Nasal cavity respiratory epithelium epithelial cell of viscerocranial mucosa (primary cell): ENCODE measurements at places on chromosomes 1 and 21. TPM values are rescaled to one million over a fixed set of nuclear protein-coding genes. Genes with fewer than 3 reads are reported as not detected.

Gene IL19
- not detected in 2 replicates for total RNA-seq

Gene CD2
- not detected in 2 replicates for total RNA-seq

Gene PAPPA2
- total RNA-seq, result 2.4 and 5.5 TPM in 2 replicates

Gene ABCB10
- total RNA-seq, result 14.0 and 17.5 TPM in 2 replicates

Gene TDRD10
- not detected in 2 replicates for total RNA-seq

Gene PDC
- total RNA-seq, result not detected in 2 replicates

Gene PIGR
- total RNA-seq, result 1.7 and 14.5 TPM in 2 replicates

Gene OPTC
- not detected in 2 replicates for total RNA-seq

Gene C1orf116
- 33.2 and 37.3 TPM in 2 replicates for total RNA-seq

Gene PGLYRP3
- 2.4 and 4.7 TPM in 2 replicates for total RNA-seq

Gene DYNLT4
- 0.14 and 0.34 TPM in 2 replicates for total RNA-seq

Gene CR1L
- not detected in 2 replicates for total RNA-seq

Gene ZNF648
- total RNA-seq, result 0.21 TPM in 1 of 2 replicates, not detected in the other

Gene TSNAX
- total RNA-seq, result 31.8 and 32.5 TPM in 2 replicates

Gene SHISA4
- 3.4 and 4.0 TPM in 2 replicates for total RNA-seq

Gene OR2L13
- total RNA-seq, result not detected in 2 replicates

Gene TFF2
- not detected in 2 replicates for total RNA-seq

Gene SEMA4A
- total RNA-seq, result 3.8 and 11.9 TPM in 2 replicates

Gene PTGER3
- under 0.01 TPM in 2 replicates for total RNA-seq
